Stimulated activated CD8-positive, alpha-beta memory T cell treated with anti-CD3 and anti-CD28 coated beads, Interleukin-15, amount 100 ng/mL, for 48 hours (primary cell): ENCODE measurements at places on chromosomes 1 and 21.

DNA sequence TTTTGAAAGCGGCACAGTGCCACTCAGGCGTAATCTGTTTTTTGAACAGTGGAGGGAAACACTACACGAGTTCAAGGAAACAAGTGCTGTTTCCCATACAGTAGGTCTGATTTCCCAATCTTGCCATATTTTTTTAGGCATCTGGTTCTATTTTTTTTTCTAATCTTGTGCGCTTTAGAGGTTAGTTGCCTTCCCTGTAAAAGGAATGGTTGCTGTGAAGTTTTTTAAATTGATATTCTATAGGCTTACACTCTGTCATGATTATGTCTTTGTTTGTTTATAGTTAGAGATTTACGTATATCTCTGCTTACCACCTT lies 1.2 kb downstream of the NASP start:
- DNase-seq, result no peak

DNA sequence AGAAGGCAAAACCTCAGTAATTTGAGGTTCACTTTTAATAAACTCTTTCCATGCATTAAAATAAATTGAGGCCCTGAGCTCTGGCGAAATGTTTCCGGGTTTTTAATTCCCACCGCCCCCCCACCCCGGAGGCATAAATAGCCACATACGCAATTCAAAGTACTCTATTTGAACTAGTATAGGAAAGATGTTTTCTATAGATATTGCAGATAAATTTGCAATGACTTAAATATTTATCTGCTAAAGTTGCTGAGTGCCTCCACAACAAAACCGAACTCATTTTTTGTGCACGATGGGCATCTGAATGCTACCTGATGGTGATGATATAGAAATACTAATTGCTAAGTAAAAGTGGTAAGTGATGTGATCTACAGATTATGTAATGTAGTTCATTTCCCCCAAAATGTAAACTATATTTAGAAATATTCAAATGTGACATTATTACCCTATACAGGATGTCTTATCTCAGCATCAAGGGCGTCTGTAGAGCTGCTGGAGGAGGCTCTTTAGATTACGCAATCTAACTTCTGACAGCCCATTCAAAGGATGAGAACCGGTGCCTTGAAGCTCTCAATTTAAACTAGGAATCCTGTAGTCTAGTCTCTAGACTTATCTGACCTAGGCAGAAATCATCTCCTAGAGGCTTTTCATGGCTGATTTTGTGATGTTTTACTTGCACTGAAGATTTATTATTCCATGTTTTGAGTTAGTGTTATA lies 8.5 kb downstream of the IRF2BP2 start:
- no peak for DNase-seq

DNA sequence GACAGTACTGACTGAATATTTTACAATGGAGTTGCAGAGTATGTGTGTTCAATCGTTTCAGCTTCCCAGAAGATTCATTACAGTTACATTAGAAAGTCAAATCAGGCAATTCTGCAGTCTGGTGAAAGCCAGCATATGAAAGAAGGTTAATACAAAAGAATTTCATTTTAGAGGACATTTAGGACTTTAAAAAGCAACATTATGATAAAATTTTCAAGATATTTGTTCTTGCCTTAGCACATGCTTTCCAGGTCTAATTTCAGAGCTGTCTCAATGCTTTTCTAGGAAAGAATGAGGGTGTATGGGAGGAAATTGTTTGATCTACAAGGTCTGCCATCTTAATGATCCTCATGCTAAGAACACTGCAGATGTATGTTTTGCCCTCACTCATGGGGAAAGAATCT lies 63.2 kb downstream of the RERE start:
- no peak for DNase-seq

GRCh38 chr1:180053594-180054567 lies 99.3 kb downstream of the CEP350 start:
- DNase-seq, result no peak

DNA sequence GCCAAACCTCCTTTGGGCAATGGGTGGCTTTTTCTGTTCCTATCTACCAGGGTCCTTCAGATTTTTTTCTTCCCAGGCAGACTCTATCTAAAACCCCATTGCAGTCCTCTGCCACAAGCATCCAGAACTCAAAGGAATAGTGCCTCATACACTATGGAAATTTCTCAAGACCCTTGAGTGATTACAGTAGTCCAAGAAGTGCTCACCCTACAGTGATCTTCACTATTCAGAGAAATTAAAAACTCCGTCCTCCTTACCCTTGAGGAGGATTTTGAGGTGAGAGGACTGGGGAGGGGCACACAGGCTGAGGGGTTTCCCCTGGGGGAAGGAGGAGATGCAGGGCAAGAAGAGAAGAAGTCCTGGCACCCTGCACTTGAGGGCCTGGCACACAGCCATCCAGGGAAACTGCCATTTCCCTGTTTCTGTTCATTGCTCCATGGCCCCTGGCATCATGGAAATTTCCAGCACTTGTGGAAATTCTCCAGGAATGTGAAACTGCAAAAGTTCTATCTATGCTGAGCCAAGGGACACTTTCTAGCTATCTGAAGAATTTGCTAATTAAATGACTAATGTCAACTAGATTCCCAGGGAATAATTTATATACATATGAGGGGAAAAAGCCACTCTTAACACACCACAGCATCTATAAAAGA lies 102.5 kb upstream of the ATP1B1 start:
- DNase-seq, result no peak

GRCh38 chr1:101247404-101248287 lies 10.8 kb downstream of the S1PR1 start:
- no peak for DNase-seq

- DNase-seq, result no peak
These were observed 136.4 kb downstream of the CLIC6 start for GRCh38 chr21:34805157-34805556.

- no peak for DNase-seq
These were observed 144.0 kb downstream of the NAV1 start for GRCh38 chr1:201682964-201683363.

DNA sequence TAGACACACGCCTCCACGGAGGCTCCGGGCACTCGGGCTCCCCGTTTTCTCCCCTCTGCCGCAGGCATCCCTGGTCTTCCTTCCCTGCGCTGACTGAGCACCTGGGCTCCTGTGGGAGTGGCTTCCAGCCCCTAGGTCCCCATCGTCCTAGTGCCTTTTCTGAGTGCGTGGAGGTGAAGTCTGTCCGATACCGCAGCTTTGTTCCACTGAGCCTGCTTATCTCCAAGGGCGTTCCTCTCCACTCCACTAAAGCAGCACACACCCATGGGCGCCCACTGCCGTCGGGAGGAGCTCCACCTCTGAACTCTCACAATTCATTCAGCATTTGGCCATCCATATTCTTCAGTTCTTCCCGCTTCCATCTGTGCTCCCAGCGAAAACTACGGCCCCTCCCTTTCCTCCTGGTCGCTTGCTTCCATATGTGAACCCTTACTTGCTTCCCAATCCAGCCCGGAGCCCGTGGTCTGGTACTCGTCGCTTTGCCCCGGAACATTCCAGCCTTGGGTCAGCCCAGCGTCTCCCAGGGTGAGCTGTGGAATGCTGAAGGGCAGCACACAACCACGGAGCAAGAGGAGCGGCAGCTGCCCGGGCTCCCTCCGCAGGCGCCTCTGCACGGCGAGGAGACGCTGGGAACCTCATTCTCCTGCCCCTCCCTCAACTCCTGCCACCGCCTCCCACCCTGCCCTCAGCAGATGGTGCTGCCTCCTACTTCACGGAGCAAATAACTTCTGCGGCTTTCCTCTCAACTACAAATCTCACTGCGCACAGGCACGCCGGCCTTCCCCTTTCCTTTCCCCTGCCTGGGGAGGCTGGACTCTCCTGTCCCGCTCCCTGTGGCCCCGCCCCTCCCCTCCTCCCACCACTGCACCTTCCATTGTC lies 27.5 kb downstream of the ATP8B2 start:
- DNase-seq, result no peak

DNA sequence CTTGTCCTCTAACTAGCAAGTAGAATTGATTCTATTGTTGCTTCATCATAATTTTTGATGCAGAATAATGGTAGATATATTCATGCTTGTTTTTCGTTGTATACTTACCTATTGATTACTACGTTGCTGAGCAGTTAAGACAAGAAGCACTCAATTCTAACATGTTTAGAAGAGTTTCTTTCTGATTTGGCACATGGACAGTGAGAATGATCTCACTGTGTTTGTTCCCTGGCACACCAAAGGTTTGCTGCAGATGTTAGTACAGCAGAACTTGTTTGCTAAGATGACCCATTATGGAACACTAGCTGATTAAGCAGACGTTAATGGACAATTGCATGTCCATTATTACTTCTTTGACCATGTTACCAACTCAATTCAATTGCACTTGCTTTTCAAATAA lies 184.7 kb upstream of the SGIP1 start:
- no peak for DNase-seq

DNA sequence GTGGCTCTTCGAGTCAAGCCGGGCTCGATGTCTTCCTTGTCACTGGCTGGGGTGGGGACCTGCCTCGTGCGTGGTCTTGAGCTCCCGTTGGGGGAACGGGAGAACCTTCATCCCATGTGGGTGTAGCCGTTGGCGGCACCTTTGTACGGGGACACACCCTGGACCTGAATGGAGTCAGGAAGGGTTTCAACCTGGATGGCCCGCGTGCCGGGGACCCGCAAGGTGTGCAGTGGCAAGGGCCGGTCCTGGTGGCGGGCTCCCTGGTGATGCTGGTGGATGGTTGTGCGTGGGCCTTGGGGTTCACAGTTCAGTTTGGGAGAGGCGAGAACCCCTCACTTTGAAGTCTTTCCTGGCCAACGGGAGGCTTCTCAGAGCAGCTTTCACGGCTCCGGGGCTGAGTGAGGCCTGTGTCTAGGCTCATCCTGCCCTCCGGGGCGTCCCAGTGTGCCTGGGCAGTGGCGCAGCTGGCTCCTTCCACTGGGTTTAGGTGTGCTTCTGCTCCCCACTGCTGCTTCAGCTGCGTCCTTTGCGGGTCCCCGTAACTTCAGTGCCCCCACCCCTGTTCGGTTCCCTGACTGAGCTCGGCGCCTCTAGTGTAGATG lies 11.4 kb downstream of the SKI start:
- DNase-seq, result no peak

DNA sequence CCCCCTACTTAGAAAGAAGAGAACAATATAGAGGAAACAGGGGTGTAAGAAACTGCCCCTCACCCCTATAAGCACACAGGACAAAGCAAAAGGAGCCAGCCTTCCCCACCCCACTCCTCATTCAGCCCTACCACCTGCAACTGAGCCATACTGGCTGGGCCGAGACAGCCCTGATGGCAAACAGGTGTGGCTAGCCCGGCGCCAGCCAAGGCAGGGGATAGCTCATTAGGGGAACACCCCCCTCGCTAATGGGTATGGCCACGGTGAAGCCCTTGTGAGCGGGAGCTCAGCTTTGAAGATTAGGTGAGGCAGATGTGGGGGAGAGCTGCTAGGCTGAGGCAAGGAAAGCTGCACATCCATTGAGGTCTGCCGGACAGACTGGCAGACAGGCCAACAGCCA lies 65.5 kb downstream of the ERI3 start:
- DNase-seq, result no peak

GRCh38 chr1:236978740-236979139 lies 25.5 kb downstream of the MT1HL1 start:
- no peak for DNase-seq

DNA sequence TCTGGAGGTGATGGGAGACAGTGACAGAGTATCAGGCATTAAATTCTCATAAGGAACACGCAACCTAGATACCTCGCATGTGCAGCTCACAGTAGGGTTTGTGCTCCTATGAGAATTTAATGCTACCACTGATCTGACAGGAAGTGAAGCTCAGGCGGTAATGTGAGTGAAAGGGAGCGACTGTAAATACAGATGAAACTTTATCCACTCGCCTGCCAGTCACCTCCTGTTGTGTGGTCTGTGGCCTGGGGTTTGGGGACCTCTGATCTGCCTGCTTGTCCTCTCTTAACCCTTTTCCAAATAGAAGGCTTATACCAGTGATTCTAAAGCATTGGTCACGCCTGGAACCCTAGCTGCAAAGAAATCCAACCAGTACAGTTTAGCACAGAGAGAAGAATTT lies 15.3 kb downstream of the GABPA start:
- DNase-seq, result no peak

- no peak for DNase-seq
These were observed 1.1 kb downstream of the SGIP1 start for GRCh38 chr1:66535061-66535460.

DNA sequence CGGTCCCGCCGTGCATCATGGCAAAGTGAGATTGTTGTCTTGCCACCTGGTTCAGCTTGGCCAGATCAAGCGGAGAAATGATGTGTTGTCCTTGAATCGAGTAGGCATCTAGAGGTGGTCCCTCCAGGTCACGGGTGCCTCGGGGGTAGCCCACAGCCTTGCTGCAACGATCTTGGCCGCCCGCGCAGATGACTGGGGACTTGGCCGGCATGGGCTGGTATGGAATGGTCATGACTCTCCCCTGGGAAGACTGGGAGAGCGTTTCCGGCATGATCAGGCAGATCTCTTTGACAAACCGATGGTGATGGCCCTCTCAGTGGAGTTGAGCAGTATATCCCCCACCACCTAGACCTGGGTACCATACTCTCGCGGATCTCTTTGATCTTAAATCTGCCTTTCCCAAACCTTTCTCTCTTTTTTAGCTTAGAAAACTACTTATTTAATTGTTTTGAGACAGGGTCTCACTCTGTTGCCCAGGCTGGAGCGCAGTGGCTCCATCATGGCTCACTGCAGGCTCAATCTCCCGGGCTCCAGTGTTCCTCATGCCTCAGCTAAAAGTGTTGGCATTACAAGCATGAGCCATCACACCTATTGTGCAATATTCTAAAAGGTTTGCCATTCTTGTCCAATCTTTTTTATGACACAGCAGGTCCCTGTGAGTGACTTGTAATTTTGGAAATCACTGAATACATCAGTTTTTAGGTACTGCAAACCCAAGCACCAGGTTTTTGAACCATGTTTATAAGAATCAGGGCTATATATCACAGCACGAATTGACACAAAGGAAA lies 9.4 kb upstream of the ELAPOR1 start:
- no peak for DNase-seq

DNA sequence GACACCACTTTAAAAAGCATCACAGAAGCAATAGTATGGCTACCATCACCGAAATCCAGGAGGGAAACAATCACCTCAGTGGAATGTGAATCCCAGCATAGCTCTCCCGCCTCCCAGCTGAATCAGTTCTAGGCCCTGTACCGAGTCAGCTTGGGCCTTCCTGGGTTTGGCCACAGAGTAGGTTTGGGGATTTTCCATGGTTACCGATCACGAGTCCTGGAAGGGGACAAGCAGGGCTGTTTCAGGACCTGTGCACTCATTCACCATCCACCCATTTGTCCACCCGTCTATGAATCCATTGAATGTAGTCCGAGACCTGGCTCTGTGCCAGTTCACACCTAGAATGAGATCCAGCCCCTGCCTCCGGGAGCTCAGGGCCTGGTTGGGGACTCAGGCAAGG lies 94.2 kb downstream of the ARHGEF10L start:
- no peak for DNase-seq

DNA sequence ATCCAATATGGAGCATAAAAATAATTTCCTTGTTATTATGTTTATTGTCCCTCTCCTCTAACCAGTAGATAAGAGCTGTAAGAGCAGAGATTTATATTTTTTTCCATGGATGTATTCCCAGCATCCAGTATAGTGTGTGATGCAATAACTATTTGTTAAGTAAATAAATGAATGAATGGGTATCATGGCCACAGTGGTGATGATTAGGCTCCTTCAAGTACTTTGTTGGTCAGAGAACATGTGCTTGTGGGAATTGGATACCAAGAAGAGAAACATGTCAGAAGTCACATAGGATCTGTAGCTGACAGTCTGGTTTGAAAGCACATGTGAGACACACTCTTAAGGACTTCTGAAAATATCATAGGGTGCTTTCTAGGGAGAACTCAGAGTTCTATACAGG lies 588.5 kb downstream of the AGBL4 start:
- DNase-seq, result no peak

- no peak for DNase-seq
These were observed 28.7 kb upstream of the RGS5 start for GRCh38 chr1:163231385-163231784.

GRCh38 chr1:157363660-157364140 lies 188.6 kb downstream of the FCRL5 start:
- no peak for DNase-seq
